ENCODE measurements at places on chromosomes 13 and 19. TPM values are rescaled to one million over a fixed set of nuclear protein-coding genes. Genes with fewer than 3 reads are reported as not detected.

AMH gene
- 0.15 TPM for polyA plus RNA-seq

CEACAM16 gene
- not detected for polyA plus RNA-seq

PTGIR gene
- 0.21 TPM for polyA plus RNA-seq

POLR1G gene
- polyA plus RNA-seq, result 2.2 TPM

IGLON5 gene
- not detected for polyA plus RNA-seq

SWSAP1 gene
- 6.4 TPM for polyA plus RNA-seq

KLF16 gene
- polyA plus RNA-seq, result 1.8 TPM
